ENCODE measurements at places on chromosomes 16 and 17. TPM values are rescaled to one million over a fixed set of nuclear protein-coding genes. Genes with fewer than 3 reads are reported as not detected.

TMEM238L gene
- 3.3 TPM for polyA plus RNA-seq

MYH13 gene
- polyA plus RNA-seq, result 0.20 TPM

C17orf113 gene
- polyA plus RNA-seq, result 5.5 TPM

C17orf50 gene
- 0.09 TPM for polyA plus RNA-seq

HLF gene
- polyA plus RNA-seq, result 2.8 TPM

PRR35 gene
- polyA plus RNA-seq, result 17.8 TPM

KCNH6 gene
- 2.5 TPM for polyA plus RNA-seq

NOS2 gene
- 2.0 TPM for polyA plus RNA-seq

TMEM204 gene
- polyA plus RNA-seq, result 25.8 TPM

TMC8 gene
- polyA plus RNA-seq, result 2.1 TPM

TMEM98 gene
- polyA plus RNA-seq, result 236 TPM

DNA sequence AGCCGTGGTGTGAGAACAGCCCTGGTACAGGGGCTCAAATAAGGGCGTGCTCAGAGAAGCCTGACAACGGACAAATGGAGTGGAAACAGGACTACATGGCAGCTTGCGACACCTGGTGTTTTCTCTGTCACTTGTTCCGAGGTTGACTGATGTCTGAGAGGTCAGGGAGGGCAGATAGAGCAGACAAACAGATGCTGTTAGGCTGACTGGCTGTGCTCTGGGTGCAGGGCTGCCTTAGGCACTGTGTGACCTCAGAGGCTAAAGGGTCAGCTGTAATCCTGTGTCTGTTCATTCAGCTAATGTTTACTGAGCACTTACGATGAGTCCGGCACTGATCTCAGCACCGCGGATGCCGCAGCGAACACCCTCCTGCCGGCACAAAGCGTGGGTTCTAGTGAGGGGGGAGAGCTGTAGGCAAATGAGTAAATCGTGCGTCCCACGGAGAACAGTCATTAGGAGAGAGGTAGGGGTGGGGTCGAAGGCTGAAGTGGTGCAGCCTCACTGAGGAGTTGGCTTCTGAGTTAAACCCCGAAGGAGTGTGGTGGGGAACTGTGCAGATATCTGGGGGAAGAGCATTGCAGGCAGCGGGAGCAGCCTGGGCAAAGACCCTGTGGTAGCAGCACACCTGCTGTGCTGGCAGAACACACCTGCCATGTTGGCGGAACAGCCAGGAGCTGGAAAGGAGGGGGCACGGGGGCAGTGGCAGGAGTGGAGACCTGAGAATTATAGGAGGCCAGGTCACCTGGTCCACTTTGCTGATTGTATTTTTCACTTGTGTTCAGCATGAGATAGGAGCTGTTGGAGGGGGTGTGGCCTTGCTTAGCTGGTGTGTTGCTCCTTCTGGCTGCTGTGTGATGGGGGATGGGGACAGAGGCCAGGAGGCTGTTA, 35.0 kb downstream of the GPT2 start:
- DNase-seq, result peak; percentile 24

- no peak for DNase-seq
Measured at GRCh38 chr17:80855948-80856862, 135.4 kb upstream of the CHMP6 start.

GRCh38 chr16:25006504-25007056, 8.6 kb downstream of the ARHGAP17 start:
- no peak for DNase-seq

- DNase-seq, result no peak
Measured at GRCh38 chr16:56475201-56475600, 23.8 kb downstream of the OGFOD1 start.

DNA sequence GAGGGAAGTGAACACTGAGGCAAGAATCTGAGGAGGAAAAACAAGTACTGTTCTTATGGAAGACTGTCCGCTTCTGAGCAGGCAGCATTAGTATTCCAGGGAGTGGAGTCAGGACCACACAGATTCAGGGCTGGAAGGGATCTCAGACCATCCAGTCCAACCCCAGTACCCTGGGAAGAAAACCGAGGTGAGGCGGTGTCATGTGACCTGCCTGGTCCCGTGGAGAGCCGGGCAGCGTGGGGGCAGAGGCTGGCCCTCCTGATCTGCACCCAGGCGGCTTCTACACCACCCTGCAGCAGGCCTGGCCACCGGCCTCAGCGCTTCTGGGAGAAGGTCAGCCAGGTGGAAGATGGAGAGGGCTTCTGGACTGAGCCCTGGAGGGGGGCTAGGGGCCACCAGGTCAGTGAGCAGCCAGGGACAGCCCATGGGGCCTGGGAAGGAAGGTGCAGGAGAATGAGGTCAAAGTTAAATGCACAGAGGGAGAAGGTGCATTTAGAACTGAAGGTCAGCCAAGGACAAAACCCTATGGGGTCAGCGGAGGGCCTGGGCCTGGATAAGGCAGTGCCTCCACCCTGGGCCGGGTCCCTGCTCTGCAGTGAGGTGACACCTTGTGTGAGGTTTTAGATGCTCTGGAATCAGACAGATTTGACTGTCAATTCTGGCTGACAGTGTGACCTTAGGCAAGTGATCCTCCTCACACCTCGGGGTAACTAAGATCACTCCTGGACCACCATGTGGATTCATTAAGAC, 45.9 kb downstream of the VAC14 start:
- DNase-seq, result no peak

- DNase-seq, result no peak
Measured at GRCh38 chr17:48541036-48541576, 3.8 kb downstream of the HOXB2 start.

DNA sequence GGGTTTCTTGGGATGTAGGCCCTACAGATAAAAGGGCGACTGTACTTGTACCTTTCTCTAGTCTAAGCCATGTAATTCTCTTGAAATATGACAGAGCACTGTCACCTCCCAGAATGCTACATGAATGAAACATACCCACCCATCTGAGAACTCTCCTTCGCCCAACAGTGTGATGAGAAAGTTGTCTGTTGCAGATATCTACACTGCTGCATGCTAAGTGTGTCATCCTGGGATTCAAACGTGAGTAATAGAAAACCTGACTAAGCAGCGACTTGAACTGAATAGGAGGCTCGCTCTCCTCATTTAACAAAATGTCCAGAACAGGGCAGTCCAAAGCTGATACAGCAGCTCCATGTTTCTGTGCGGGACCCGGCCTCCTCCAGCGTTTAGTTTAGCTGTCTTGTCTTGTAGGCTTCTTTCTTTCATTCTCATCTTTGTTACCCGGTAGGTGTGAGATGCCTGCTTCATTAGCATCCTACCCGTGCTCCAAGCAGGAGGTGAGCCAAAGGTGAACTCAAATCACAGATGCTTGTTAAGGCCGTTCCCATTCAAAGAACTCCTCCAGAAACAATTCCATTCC, 211.9 kb downstream of the PRKCA start:
- no peak for DNase-seq

DNA sequence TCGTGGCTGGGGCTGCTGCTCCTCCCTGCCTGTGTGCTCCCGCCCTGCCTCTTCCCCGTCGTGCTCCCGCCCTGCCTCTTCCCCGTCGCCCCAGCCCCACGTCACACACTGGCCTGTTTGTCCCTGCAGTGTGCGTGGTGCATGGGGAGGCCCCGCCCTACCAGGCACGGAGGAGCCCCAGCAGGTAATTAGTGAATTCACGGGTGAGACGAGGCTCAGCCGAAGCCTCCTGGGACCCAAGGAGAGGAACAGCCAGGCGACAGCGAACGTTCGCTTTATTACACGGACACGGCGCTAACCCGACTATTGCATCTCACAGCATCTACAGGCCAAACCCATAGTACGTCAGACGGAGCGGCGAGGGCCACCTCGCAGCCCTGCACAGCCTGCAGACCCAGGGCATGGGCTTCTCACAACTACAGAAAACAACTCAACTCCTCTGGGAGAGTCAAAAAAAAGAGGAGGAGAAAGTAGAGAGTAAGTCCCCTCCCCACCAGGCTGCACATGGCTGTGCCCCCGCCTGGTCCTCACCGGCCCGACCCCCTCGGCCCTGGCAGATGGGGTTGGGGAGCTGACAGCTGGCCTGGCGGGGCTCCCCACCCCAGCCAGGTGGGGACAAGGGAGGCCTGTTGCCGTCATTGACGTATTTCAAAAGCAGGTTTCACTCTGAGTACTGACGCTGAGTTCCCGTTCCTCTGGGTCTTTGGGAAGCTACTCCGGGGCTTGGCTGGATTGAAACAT, 4.3 kb upstream of the PABPN1L start:
- DNase-seq, result no peak

GRCh38 chr17:17126131-17127110, 79.7 kb downstream of the PLD6 start:
- no peak for DNase-seq

DNA sequence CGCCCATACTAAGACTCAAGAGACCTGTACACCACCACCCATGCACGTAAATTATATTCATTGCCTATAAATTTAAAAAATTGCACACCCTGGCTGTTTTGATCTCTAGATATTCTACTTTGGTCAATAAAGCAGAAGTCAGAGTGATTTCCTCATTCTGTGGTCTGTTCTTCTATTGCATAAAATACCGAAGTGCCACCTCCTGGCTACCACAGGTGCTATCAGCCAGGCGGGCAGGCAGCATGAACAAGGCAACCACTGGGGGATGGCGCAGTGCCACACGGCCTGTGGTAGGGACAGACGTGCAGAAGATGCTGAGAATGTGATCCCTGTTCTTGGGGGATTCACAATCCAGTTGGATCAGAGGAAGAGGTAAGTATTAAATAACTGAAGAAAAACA, 122.3 kb downstream of the CDK5R1 start:
- DNase-seq, result no peak

GRCh38 chr16:11407047-11407982, 62.1 kb downstream of the RMI2 start:
- DNase-seq, result peak; percentile 52

- no peak for DNase-seq
Measured at GRCh38 chr16:50848755-50849514, 107.0 kb downstream of the CYLD start.

DNA sequence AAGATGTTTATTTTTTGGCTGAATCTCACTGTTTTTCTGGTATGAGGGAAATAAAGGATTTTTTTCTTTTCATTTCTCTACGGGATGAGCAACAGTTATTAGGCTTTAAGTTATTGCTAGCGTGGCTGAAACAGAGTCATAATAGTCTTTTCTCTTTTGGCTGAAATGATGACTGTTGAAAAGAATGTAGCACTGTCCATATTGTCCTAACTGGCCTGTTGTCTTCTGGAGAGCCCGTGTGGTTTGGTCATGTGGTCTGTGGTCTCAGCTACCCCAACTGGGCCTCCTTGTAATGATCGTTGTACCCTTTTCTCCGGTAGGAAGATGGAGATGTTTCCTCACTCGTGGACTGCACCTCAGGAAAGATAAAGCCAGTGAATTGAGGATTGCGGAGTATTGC, 36.6 kb downstream of the EPN2 start:
- DNase-seq, result no peak

DNA sequence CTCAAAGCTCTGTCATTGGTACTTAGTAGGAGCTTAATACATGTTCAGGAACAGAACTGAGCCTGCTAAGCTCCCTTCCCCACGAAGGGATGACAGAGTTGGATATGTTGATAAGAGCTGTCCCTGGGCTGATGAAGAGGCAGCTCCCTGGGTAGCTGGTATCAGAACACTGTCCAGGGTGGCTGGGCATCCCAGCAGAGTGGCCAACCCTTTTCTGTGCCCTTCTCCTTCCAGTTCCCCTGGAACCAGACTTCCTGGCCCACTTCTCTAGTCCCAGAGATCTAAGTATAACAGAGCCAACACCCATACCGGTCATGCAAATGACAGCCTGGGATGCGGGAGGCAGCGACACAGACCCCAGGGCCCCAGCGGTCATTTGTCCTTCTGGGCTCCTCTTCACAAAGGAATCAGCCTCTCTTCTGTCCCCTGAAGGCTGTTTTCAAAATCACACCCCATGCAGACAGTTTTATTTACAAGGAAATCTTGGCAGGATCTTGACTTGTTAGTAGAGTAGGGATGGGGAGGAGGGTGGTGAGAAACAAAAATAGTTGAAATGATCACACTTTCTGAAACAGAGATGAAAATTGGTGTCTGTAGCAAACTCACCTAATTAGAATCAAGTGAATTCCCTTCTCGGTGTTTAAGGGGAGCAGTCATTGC, 1.4 kb upstream of the RHBDL3 start:
- no peak for DNase-seq

- no peak for DNase-seq
Measured at GRCh38 chr17:14731591-14731990, 430.7 kb downstream of the HS3ST3B1 start.

GRCh38 chr17:77704048-77704815, 254.3 kb upstream of the TNRC6C start:
- no peak for DNase-seq

- no peak for DNase-seq
Measured at GRCh38 chr16:11691771-11692170, 23.5 kb downstream of the SNN start.

- no peak for DNase-seq
Measured at GRCh38 chr17:20120836-20121235, 111.7 kb downstream of the SPECC1 start.

Data from renal pelvis (tissue), 12 donors.